GM04504 (cell line): ENCODE measurements at places on chromosomes 11 and 22.

DNA sequence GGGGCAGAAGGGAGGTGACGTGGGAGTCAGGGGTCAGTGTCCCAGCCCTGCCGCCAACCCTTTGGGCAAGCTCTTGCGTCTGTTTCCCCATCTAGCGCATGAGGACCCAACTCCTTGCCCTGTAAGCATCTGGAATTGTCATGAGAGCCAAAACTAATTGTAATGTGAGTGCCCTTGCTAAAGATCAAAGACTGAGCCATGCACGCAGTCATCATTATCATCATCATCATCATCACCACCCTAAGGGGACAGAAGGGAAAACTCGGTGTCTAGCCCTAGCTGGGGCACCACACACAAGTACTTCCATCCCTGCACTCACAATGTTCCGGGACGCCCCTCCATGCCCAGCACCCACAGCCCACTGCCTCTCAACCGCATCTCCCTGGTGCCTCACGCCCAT is 2.5 kb downstream of the LIF start:
- DNase-seq, result no peak

DNA sequence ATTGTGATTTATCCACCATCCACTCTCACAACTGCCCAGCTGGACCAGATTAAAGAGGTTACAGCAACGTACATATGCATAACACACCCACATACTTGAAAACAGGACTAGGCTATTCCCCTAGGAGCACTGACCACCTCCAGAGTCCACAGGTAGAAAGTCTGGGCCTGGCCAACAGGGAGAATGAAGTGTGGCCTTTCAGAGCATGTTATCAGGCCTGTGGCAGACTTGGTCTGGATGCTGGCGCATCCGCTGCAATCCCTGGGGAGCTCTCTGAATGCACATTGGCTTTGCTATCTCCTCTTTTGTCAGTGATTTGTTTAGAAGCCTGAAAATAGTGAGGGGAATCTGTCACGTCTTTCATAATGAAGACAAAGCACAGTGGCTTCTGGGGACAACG is 86.7 kb downstream of the C11orf58 start:
- no peak for DNase-seq

DNA sequence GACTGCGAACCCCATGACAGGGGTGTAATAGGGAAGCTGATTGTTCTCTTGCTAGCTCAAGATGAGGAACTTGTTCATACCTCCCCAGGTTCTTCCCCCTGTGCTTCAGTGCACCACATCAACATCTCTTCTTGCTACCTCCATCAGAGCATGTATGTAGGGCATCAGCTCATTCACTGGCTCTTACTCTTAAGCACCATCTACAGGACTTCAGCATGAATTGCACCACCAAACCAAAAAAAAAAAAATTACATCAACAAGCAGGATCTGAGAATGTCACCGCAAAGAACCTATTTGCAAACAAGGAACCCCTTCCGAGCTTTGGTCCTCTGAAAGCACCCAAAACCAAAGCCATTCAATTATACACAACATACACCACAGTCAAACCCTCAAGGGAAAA is 2226.5 kb upstream of the RAG2 start:
- DNase-seq, result no peak

GRCh38 chr11:61071913-61072312 is 30.4 kb upstream of the CD5 start:
- no peak for DNase-seq

GRCh38 chr22:31107894-31108218 is 488 bp upstream of the SELENOM start:
- no peak for DNase-seq

DNA sequence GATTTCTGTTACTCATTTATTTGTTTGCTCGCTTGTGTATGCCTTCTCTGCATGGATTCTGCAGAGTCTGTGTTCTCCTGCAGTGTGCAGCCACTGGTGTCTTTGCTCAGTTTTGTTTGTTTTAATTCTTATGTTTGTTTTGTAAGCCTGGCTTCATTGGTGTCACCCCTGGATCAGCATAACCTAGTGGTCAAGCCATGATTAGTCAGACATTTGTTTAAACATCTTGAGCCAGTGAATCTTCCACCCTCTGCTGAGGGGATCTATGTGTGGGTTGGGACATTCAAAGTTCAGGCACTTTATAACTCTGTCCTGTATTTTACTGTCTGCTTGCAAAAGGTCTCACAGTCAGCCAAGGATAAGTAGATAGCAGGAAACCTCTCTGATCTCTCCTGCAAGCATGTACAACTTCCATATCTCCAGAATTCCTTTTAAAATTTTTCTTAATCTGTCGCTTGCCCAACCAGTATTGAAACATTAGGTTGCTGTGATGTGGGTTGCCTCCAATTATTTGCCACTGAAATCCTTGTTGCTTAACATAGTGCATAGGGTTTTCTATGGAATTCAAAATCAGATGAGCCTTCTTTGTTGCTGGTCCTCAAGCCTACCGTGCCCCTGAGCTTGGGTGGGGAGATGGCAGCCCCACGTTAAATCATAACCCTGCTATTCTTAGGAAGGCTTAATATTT is 86.8 kb downstream of the KCNQ1OT1 start:
- no peak for DNase-seq

- DNase-seq, result no peak
Measured at GRCh38 chr11:125428486-125429173, 67.4 kb downstream of the FEZ1 start.

DNA sequence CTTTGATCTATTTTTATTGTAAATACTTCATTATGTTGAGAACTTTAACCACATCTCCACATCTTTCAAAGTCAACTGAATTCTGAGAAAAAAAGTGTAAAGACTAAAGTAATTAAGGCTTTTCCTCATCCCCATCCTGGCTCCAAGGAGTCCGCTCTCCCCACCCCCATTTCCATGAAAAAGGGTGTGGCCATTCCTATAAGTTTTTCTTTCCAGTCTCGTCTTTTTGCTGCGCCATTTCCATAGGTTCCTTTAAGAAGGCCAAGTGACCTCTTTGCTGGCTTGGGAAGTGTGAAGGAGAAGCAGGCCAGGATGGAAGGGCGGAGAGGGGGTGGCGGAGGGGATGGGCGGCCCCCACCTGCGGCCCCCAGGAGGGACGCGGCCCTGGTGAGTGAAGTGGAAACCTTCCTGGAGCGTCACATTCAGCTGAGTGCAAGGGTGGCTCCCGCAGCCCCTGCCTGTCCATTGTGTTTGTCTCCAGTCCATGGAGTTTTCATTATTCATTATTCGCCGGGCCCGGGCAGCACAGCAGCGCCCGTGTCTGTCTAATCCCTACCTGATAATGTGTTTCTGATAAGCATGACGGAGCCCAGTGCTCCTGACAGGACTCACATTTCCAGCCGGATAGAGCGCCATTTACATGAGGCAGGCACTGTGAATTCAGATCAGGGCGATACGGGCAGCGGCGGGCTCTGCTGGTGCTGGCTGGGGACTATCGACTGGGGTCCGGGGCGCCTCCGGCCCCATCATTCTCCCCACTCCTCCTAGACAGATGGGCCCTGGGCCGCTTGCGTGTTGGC is 739.8 kb downstream of the OPCML start:
- no peak for DNase-seq

GRCh38 chr11:120400564-120401364 is 64.6 kb downstream of the ARHGEF12 start:
- peak; percentile 93 for DNase-seq

GRCh38 chr22:50525858-50526107 is 385 bp upstream of the SCO2 start:
- no peak for DNase-seq

- no peak for DNase-seq
Measured at GRCh38 chr11:91790346-91791170, 434.1 kb upstream of the FAT3 start.

- DNase-seq, result no peak
Measured at GRCh38 chr22:47572443-47572842, 810.0 kb downstream of the TBC1D22A start.

GRCh38 chr11:135043434-135043833 is 631.4 kb upstream of the B3GAT1 start:
- DNase-seq, result no peak

GRCh38 chr11:8759634-8760033 is 77.0 kb downstream of the RPL27A start:
- no peak for DNase-seq

- peak; percentile 53 for DNase-seq
Measured at GRCh38 chr11:114348200-114349191, 51.8 kb downstream of the C11orf71 start.

- no peak for DNase-seq
Measured at GRCh38 chr11:2437516-2437915, 6.8 kb downstream of the TRPM5 start.

DNA sequence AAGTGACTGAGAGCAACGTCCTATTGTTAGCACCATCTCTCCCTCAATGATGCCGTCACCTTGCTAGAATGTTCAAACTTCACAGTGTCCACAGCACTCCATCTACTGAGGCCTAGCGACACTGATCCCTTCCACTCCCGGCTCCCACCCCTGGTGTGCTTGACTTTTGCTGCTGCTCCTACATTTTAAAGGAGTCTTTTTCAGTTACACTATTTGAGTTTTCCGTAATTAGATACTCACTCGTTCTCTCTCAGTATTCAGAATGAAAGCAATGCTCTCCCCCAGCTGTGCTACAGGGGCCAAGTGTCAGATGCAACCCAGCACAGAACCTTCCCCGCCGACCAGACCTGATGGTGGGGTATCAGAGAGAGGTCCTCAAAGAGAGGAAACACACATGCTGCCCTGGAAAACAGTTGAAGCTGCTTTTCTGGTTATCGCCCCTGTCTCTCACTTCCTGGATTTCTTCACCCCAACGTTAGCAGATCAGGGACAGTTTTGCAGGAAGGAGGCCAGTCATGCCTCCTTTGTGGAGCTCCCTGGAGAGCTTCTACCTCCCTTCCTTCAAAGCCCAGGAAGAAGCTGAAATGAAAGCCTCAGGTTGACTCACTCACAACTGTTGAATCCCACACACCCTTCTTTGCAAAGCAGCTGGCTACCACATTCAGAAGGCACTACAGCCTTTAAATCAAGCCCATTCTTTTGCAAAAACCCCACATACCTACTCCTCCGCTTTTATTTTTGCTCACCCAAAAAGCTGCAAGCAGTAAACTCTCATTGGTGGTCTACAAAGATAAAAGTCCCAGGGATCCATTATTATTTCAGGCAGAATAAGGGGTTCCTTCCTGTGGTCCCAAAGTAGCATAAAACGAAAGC is 23.5 kb downstream of the LARGE1 start:
- DNase-seq, result no peak

DNA sequence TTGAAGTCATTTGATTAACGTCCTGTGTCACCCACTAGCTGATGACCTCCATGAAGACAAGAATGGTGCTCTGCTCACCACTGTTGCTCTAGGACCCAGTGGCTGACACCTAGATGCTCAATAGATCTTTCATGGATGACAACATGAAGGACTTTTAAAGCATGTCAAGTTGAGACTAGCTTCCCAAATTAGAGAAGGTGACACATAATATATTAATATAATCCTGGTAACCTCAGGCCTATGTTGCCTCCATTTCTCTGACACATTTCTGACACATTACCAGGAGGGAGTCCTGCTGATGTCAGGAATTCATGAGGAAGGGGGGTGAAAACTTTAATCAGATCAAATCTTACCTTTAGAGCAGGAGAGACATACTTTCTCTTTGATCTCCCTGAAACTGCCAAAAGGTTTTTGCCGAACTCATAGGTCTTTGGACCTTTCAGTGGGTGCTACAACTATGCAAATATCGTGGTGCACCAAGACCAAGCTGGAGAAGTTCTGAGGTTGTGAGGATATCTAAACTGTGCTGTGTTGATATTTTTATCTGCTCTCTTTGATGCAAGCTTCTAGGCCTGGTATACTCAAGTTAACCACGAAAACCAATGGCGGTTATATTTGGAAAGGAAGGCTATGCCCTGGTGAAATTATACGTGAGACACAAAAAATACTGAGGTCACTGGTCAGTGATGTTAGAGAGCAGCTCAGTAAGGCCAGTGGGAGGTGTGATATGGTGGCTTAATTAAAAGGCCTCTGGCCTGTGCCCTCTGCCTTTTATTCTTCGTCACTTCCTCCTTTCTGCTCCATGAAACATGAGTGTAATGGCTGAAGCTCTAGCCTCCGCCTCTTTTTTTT is 13.2 kb upstream of the AMPD3 start:
- DNase-seq, result no peak

DNA sequence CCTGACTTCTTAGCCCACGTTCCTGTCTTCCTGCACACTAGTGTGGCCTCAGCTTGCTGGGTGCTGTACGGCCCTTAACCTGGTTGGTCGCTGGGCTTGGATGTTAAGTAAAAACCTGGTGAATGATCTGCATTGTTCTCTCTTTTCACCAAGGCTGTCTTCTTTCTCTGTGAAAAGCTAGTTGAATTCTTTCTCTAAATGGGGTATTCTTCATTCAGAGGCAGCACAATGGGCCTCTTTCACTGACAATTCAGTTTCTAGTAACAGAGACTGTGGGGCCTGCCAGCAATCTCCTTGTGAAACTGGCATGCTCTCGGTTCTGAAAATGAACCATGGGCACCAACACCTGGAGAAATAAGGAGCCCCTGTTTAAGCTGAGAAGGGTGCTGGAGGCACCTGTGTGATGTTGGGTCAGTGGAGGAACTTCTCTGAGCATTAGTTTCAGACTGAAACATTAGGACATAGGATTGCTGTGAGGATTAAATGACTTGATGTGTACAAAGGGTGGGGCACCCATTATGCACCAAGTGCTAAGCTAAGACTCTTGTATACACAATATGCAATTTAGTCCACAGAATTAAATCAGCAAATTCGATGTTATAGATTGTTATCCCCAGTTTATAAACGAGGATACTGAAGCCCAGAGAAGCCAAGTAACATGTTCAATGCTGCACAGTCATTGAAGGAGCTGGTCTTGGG is 33.1 kb upstream of the ELF5 start:
- no peak for DNase-seq

DNA sequence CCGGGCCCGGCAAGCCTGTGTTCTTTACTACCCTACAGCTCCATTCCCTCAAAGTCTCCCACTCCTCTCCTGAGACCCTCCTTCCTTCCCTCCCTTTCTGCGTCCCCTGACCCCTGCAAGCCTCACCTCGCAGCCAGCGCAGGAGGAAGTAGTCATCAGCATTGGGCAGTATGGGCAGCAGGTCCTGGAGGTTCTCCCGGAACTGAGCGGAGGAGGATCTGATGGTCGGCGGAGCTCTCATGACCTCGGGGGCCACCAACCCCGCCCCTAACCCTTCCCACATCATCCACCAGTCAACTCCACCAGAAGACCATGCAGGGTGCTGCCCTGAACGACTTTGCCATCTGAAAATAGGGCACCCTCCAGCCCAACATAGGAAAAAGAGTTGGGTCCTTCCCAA is 1.9 kb downstream of the SEC14L4 start:
- DNase-seq, result no peak

DNA sequence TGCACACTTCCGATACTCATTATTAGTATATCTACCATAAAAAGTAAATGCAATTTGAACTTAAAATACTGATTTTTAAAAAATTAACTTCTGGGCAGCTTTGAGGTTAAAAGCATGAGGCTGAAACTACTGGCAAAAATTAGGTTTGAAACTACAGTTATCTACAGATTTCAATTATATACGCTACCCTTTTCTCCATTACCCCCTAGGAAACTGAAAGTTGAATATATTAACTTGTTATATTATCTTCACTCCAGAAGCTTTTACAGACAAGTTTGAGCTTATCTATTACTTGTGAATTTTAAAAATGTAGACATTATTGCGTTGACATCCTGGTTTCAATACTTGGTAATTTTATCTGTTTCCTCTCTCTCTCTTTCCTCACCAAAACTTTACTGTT is 96.7 kb upstream of the DDI1 start:
- no peak for DNase-seq
